ENCODE measurements at places on chromosomes 1 and 21. TPM values are rescaled to one million over a fixed set of nuclear protein-coding genes. Genes with fewer than 3 reads are reported as not detected.

LAMC1 gene
- 120 TPM for total RNA-seq

IL12RB2 gene
- total RNA-seq, result 0.87 TPM

NUF2 gene
- 0.64 TPM for total RNA-seq

GRCh38 chr1:192561301-192561700 lies 14.3 kb upstream of the RGS1 start:
- DNase-seq, result no peak

DNA sequence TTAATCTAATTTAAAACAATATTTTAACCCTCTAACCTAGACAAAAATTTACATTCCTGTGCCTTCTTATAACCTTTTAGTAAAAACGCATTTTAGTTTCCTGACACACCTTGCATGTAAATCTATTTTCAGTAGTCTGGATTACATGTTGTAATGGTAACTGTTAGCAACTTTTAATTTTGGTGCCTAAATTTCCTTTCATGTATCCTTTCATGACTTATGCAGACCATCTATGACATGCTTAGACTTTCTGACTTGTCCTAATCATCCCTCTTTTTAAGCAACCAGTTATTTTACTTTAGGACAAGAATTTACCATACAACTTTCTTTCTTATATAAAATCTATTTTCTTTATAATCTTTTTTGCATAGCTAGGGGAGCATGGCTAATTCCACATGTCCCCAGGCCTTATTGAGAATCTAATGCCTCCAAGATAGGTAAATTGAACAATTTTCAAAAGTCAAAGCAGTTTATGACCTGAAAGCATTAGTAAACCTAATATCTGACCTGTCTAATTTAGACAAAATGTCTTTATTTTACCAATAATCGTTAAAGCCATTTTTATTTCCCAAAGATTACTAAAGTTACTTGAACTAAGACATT lies 57.5 kb upstream of the IL12RB2 start:
- DNase-seq, result no peak

- DNase-seq, result no peak
These were observed 9.6 kb downstream of the SPATA46 start for GRCh38 chr1:162367073-162367472.

DNA sequence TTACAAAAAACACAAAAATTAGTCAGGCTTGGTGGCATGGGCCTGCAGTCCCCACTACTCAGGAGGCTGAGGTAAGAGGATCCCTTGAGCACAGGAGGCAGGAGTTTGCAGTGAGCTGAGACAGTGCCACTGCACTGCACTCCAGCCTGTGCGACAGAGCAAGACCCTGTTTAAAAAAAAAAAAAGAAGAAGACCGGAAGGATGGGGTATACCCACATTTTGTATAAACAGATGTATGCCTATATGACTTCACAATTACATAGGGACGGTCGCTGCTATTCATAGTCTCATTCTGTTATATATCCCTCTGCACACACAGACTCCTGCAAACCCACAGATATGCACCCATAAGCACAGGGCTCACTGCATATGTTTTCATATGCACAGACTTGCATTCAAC lies 12.7 kb downstream of the LCK start:
- no peak for DNase-seq

DNA sequence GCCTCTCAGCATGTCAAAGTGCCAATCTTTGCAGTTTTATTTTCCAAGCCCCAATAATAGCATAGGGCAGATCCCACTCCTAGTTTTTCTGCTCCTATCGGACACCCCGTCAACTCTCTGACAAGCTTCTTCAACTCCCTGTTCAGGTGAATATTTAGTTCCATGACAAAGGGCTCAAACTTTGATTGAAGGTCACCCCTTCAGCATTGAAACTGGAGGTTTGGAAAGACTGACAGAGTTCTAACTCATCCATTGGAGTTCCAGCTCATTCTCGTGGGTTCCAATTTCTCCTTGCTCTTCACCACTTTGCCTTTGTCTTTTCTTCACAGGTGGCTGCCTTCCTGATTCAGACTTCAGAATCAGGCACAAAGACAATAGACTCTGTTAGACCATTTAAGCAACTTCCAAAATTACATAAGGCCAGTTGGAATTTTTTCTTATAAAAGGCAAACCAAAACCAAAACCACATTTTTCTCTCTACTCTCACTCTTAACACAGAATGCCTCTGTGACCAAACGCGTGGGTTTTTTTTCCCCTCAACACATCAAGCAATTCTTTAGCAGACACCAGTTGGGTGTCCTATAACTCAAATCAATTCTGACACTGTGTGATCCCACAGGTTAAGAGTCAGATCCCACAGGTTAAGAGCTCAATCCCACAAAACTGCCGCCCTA lies 169.3 kb upstream of the USP25 start:
- DNase-seq, result no peak

Data from upper lobe of right lung (tissue), 1 donor.